ENCODE measurements at places on chromosomes 6 and 20.

GRCh38 chr6:158081657-158081935 is 86.5 kb downstream of the SERAC1 start:
- DNase-seq, result no peak

- DNase-seq, result no peak
Observed at GRCh38 chr6:140346428-140346827, 972.0 kb upstream of the CITED2 start.

GRCh38 chr6:75299801-75300530 is 15.4 kb upstream of the TMEM30A start:
- DNase-seq, result no peak

DNA sequence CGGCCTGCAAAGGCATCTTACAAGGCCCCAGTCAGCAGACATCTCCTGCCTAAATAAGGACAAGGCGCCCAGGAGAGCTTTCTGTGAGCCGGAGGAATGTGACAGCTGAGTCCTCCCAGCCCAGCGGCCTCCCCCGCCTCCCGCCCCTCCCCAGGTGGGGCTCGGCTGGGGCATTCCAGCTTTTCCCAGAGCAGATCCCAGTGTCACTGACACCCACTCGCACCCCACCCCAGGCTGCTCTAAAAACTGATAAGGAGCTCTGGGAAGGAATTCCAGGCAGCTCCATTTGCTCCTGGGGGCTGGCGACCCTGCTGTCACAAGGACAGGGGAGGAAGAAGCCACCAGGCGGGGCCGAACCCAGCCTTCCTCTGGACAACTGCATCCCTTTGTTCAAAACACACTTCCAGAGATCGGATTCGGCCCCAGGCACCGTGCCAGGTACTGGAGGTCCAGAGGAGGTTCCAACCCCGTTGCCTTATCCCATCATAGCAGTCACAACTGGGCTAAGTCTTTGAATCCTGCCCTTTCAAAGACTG is 49.7 kb downstream of the JPH2 start:
- DNase-seq, result no peak

DNA sequence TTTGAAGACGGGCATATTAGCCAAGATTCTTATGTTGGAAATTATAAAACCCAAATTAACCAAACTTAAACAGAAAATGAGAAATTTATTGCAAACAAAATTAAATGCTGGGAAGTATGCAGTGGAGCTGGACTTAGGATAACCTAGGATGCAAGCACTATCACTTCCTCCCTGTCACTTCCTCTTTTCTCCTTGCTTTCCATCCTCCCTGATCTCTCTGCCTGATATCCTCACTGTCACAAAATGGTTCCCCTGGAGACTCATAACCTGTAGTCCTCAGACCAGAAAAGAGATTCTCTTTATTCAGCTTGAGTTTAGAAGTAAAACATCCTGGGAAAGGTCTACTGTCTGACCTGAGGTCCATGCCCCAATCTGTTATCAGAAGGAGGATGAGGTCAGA is 7.4 kb upstream of the KLHL32 start:
- DNase-seq, result no peak

DNA sequence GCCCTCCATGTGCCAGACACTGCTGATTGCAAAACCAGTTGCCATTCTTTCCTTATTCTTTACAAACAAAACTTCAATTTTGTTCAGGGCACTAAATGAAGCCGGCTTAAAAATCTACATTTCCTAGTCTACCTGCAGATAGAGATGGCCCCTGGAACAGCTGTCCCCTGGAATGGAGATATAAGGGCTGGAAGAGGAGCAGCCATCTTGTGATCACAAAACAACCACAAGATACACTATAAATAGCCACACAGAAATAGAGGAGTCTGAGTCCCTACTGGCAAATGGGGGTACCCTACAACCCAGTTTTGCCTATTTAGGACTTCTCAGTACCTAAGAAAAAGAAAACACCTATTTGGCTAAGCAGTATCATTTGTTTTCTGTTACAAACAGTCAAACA is 115.9 kb upstream of the BEND6 start:
- no peak for DNase-seq

DNA sequence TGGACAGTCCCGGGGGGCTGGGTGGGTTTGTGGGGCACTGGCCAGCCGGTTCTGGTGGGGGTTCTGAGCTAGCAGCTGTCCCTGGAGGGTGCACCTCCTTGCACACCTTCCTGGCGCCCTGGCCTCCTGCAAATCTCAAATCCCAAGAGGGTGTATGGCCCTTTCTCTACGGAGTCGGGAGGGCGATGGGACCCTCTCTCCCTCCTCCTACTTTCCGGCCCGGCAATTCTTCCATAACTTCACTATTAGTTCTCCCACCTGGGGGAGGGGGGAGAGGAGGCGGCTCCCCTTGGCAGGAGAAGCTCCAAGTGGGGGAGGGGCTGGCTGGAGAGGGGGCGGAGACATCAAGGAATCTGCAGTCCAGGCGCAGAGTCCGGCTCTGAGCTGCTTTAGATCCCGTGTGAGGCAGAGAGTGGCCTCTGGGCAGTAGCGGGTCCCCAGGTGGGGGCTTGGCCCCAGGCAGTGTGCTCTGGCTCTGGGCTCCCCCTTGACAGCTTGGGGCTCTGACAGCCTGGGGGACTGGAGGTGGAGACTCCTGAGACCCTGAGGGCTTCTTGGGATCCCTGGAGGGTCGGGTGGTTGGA is 1.4 kb upstream of the LAMA5 start:
- DNase-seq, result no peak

- peak; percentile 63 for DNase-seq
Observed at GRCh38 chr20:50169329-50169823, 15.9 kb upstream of the PEDS1 start.

DNA sequence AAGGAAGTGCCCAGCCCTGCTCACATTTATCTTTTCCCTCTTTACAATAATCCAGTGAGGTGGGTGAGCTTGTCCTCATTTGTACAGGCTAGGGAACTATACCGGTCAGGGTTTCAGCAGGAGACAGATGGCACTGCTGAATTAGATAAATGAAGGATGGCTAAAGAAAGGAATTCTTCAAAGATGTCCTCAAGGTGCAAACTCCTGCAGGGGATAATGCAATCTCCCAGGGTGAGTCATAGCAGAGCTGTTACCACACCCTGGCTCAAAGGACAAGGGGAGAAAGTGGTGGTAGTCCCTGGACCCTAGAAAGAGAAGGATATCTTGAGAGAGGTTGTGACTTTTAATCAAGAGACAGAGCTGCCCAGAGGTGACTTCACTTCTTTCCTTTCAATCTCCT is 66.7 kb downstream of the RFPL4B start:
- no peak for DNase-seq

DNA sequence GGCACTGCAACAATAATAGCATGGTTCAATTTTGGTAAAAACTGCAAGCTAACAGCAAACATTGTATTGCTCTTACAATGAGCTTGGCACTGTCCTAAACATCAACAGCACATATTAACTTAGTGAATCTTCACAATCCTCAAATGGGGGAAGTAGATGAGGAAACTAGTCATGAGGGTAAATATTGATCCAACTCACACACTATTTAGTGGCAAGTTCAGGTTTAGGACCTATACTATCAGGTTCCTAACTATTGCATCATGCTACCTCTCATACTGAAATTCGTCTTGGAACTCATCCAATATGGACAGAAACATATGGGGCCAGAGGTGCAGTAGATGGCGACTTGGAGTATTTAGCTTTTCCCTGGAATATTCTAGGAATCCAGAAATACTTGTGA is 34.2 kb downstream of the FKBP1C start:
- DNase-seq, result no peak

DNA sequence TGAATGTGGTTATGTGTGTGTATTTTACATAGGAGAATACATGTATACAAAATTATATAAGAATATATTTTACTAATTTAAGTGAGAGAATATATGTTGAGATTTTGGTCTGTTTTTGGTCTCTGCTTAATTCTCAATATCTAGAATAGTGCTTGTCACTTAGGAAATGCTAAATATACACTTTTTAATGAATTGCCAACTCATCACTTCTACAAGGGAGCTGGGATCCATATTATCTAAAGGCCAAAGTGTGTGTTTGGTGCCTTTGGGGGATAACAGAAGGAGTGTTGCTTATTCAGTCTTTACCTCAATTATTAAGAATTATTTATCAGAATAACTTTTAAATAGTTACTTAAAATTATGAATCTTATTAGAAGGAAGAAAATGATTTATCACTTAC is 1304.8 kb downstream of the HACE1 start:
- no peak for DNase-seq
